Retinal pigment epithelial cell (primary cell): ENCODE measurements at places on chromosomes 12 and 14.

- DNase-seq: no peak
These were observed 13.9 kb downstream of the ACVRL1 start for GRCh38 chr12:51921017-51921725.

GRCh38 chr14:94018308-94018707, 7.8 kb upstream of the OTUB2 start:
- DNase-seq: no peak

GRCh38 chr12:20248646-20249045, 119.7 kb upstream of the PDE3A start:
- DNase-seq: no peak

DNA sequence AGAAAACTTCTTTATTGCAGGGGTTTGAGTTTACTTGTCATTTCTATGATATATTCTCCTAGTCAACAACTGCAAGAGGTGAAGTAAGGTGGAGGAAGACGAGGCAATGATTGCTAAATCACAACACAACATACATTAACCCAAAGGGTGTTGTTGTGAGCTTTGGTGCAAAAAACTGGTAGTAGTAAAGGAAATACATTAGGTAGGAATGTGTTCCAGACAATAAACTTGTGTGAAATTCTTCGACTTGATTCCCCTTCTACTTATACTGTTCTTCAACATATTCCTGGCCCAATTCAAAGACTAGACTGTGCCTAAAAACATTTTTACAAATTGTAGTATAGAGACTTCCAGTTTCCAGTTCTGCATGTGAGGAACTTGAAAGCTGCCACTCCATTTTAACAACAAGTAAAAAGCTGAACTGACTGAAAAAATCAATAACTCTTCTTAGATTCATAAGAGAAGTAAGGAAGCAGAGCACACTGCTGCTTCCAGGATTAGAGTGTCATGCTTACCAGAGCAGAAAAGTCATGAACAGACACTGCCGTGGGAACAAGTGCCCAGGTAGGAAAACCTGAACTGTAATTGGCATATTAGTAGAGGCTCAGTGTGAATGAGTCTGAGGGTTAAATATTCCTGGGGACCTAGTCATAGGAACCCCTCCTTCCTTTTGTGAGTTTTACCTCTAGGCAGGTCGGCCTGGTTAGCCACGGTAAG, 22.2 kb downstream of the COX8C start:
- no peak for DNase-seq

- DNase-seq: no peak
These were observed 78.0 kb downstream of the KITLG start for GRCh38 chr12:88501972-88502938.

DNA sequence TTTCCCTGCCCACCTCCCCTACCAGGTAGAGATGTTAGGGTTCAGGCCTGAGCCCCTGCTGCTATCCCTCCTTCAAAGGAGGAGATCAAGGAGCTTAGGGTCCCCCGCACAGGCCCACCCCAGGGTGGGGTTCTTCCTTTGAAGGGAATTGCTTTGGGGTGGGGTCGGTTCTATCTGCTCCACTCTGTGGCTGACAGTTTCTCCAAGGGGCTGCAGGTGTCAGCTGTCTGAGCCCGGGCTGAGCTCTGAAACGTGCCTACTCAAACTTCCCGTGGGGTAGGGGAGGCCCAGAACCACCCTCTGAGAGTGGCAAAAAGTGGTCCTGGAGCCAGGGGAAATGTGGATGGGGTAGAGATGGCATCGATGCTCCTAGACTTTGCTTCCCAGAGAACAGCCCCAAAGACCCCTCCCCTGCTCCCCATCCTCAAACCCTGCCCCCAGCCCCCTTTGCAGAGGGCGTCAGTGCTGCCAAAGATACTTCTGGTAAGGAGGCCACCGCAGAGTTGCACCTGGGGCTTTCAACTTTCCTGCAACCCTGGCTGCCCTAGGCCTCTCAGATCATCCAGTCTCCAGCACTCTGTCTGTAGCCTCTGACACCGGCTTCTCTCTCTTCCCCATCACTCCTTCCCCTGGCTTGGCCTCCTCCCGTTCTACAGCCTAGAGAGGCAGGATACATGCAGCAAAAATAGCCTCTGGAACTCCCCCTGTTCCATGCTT, 6.3 kb upstream of the CD4 start:
- DNase-seq: no peak

- no peak for DNase-seq
These were observed at the start of gene PTMS for GRCh38 chr12:6765634-6766581. Gene PTMS, plus strand, starts transcription at chr12:6766363. Its CDS starts 343 bp downstream, at chr12:6766706.

DNA sequence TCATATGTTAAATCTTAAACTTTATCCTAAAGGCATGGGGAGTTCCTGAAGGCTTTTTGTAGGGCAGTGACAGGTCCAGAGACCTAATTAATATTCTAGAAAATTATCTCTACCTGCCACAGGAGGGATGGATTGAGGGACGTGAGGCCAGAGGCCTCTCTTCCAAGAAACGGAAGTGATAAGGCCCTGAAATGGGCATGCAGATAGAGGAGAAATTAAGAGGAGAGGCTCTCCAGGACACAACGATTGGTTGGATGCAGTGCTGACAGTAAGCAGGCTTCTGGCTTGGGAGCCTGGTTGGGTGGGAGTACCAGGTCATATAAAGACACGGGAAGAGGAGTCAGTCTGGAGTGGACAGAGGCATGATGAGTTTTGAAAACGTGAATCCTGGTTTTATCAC, 3.1 kb upstream of the BORCS5 start:
- no peak for DNase-seq

DNA sequence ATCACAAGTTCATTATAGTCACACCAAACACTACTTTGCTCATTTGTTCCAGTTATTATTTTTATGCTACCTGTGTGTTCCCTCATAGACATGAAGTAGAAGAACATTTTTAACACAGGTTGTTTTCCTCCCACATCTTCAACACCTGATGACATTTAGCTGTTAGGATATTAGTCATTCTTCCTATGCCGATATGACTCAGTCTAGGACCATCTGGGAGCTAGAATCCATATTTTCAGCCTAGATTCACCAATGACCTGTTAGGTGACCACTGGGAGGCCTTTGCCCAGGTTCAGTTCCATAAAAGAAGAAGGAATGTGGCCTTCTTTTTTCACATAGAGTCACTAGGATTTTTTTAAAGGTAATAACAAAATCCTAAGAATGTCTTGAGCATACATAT, 222.8 kb downstream of the C12orf42 start:
- no peak for DNase-seq

DNA sequence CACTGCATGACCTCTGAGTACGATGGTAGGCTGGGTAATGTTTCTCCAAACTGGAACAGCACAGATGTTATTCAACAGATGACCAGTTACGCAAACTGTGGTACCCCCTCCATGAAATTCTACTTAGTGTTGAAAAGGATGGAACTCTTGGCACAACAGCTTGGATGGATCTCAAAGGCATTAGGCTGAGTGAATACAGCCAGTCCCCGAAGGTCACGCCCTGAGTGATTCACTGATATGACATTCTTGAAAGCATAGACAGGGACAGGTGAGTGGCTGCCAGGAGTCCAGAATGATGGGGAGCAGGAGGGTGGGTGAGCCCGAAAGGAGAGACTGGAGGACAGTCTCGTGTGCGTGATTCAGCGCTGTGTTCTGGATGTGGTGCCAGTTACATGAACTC, 187.5 kb upstream of the TMEM132C start:
- no peak for DNase-seq

DNA sequence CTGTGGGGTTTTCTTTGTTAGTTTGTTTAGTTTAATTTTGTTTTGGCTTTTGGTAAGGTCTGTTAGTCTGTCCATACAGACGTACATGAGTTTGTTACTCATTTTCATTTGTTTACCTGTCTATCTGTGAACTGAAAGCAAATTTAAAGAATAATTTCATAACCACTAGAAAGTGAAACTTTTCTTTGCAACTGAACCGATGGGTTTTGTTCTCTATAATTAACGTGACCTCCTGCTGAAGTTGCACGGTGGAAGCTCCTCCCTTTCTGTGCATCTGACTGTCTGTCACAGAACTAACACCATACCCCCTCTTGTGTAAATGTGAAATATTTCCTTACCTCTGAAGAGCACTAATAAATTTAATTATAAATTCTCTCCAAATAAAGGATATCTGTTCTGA, 595.5 kb downstream of the GALC start:
- no peak for DNase-seq

DNA sequence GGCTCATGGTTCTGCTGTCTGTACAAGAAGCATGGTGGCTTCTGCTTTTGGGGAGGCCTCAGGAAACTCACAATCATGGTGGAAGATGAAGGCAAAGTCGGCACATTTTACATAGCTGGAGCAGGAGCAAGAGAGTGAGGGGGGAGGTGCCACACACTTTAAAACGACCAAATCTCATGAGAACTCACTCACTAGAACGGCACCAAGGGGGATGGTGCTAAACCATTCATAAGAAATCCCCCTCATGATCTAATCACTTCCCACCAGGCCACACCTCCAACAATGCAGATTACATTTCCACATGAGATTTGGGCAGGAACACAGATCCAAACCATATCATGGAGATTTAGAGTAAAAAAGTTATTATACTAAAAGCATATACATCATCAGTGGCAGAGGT, 13.6 kb upstream of the LEMD3 start:
- no peak for DNase-seq

- no peak for DNase-seq
These were observed 150.1 kb downstream of the SLC38A4 start for GRCh38 chr12:46675736-46676135.

DNA sequence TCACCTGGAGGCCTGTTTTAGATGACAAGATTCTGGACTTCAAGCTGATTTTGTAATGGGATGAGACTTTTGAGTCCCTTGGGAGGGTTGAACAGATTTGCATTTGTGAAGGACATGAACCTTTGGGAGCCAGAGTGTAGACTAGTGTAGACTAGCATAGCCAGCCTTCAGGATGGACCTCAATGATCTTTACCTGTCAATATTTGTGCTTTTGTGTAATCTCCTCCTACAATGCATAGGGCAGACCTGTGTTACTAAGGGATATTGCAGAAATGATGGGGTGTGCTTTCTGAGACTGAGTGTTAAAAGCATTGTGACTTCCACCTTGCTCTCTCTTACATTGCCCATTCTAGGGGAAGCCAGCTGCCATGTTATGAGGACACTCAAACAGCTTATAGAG, 9.9 kb upstream of the LRP10 start:
- no peak for DNase-seq

DNA sequence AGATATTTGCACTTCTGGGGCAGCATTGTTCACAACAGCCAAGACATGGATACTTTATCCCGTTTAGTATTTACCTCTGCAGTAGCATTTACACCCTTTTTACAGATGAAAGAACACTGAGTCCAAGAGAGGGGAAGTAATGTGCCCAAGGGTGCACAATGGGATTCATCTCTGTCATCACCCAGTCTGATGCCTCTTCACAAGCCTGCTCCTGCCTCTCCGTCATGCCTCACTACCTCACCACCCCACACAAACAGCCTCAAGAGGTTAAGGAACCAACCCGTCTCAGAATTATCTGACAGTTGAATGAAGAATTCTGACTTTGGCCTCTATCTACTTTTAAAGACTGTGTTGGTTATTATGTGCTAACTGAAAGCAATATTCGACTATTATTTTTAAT, 368.4 kb downstream of the ATP23 start:
- no peak for DNase-seq

- no peak for DNase-seq
These were observed 524.1 kb downstream of the LRFN5 start for GRCh38 chr14:42130815-42131214.

- DNase-seq: no peak
These were observed 24.9 kb downstream of the SLC6A12 start for GRCh38 chr12:188910-189621.

DNA sequence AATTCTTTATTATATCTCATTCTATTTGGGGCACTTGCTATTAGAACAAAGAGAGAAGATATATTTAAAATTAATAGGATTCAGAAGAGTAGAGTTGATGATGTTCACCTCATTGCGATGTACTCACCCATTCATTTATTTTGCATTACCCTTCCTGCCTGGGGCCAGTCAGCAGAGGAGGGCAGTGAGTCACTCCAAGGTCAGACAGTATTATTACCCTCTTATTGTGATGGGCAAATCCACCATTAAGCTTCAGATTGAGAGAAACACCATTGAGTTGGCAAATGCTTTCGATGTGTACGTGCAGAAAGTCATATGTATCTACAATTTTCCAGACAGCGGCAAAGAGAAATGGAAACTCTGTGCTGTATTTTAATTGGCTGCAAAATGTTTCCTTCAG, 134.2 kb downstream of the BICD1 start:
- no peak for DNase-seq

- DNase-seq: no peak
These were observed 49.2 kb upstream of the PPP1R12A start for GRCh38 chr12:79983986-79984620.

GRCh38 chr14:30291216-30291615, 267.7 kb upstream of the G2E3 start:
- DNase-seq: peak; percentile 59

DNA sequence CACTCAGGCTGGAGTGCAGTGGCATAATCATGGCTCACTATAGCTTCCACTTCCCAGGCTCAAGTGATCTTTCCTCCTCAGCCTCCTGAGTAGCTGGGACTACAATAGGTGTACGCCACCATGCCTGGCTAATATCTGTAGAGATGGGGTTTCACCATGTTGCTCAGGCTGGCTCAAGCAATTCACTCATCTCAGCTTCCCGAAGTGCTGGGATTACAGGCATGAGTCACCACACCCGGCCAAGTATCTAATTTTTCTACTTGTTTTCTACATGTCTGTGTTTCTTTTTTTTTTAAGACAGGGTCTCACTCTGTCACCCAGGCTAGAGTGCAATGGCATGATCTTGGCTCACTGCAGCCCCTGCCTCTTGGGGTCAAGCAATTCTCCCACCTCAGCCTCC, 119.7 kb upstream of the MED13L start:
- DNase-seq: no peak

DNA sequence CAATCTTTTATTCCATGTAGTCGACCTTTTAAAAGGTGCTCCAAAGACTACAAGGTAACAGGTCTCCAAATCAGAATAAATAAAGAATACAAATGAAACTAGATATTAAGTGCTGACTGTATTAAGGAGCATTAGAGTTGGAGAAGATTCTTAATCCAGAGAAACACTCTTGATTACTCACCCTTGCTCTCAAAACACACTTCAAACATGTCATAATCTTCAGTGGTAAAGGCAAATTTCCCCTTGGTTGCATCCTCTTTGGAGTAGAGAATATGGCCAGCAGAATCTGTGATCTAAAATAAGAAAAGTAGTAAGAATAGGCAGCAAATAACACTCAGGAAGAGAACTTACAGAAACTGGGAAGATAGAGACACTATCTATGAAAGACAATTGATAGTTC, 24.6 kb downstream of the TMED10 start:
- no peak for DNase-seq

DNA sequence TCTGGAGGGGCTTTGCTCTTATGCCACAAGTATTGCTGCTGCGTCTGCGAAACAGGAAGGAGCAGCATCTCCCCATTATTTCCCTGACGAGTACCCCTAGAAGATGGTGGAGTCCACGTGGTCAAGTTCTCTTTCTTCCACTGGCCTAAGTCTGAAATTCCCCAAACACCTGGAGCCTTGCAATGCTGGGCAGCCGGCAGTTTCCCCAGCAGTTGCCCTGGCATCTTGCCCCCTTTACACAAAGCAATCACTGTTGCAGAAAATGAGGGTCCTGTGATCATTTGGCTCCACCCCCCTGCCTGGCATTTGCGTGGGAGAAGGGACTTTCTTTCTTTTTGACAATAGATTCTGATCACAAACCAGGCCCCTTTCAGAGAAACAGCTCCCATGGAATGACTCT, 56.9 kb downstream of the FOS start:
- DNase-seq: no peak
